ENCODE measurements at places on chromosomes 5 and 9.

- DNase-seq: no peak
Observed at GRCh38 chr5:119402555-119402954, 46.7 kb downstream of the TNFAIP8 start.

- no peak for DNase-seq
Observed at GRCh38 chr9:104784098-104784497, 20.2 kb downstream of the NIPSNAP3B start.

DNA sequence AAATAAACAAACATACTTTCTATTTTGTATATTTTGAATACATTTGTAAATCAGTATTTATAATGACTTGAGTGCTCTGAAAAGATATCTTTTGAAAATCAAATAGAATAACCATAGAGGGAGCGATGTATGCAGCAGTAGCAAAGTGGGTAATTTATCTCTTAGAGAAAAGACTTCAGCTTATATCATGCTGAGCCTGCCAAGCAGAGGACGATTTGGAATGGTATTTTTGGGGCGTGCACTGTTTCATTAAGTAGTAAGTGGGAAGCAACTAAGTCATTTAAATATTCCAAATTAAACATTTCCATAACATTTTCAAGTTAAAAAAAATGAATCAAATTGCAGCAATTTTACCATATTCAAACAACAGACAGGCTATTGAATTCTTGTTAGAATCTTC lies 147.6 kb downstream of the CDH10 start:
- DNase-seq: no peak

- no peak for DNase-seq
Observed at GRCh38 chr5:16104961-16105360, 74.6 kb downstream of the MARCHF11 start.

DNA sequence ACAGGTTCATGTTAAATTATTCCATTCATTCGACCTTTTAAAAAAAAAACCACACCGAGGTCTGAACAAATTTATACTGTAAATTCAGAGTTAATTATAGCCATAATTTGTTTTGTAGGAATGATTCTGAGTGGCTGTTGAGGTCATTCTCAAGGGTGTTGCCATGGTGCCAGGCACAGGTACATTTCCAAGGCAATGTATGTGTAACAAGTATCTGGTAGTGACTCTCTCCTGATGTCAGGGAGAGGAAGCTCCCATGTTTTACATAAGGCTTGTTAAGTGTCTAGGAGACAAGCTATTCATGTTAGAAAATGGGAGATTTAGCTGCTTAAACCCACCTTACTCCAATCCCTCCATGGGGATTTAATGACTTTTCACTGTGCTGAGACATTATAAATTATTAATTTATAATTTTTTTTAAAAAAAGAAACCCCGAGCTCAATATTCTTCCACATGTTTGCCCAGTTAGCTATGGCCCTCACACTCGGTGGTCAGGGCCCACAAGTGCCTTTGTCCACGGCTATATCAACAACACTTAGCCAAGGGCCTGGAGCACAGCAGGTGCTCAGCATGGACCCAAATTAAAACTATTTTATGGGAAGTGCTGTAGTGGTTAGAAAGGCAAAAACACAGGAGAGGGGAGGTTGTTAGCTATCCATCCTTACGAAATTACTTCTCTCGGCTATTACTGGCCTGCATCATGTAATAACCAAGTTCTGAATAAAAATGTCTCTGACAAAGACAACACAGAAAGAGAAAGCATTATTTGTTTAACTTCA lies 154.6 kb upstream of the GNA14 start:
- DNase-seq: no peak

GRCh38 chr9:107638521-107639310 lies 149.1 kb upstream of the KLF4 start:
- DNase-seq: no peak

DNA sequence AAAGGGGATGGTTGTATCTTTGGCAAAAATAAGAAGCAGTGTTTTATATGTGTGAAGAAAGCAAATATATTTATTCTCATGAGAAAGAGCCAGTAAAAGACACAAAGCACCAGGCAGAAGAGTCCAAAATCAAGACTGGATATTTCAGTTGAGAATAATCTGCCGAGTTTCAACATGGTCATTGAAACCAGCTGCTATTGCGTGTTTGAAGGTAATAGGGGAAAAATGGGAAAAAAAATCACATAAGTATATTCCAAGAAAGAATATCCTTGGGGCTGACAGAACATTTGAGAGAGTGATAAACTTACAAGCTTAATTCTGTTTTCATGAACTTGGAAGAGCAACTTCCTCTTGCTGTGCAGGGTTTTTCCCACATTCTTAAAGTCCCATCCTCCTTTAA lies 79.9 kb downstream of the ISOC1 start:
- no peak for DNase-seq

Measured in progenitor cell of endocrine pancreas (in vitro differentiated cells).